ENCODE measurements at places on chromosomes 16 and 17.

GRCh38 chr17:79797492-79798298 lies 818 bp upstream of the CBX8 start:
- DNase-seq, result peak; percentile 70

GRCh38 chr17:71201639-71202038 lies 919.2 kb upstream of the SOX9 start:
- no peak for DNase-seq

DNA sequence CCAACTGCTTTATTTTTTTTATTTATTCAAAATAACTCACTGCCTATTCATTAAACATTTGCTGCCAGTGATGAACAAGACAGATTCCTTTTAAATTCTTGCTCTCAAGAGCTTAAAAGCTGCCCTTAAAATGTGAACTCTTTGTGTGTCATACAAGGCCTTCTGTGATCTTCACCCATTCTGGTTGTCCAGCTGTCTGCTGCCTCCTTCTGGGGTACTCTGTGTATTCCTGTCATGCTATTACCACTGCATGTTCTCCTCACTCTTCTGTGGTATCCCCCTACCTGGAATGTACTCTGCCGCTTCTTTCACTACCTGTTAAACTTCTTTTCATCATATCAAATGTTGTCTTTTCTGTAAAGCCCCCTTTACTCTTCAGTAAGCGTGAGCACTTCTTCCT lies 165.8 kb downstream of the CHD9 start:
- no peak for DNase-seq

DNA sequence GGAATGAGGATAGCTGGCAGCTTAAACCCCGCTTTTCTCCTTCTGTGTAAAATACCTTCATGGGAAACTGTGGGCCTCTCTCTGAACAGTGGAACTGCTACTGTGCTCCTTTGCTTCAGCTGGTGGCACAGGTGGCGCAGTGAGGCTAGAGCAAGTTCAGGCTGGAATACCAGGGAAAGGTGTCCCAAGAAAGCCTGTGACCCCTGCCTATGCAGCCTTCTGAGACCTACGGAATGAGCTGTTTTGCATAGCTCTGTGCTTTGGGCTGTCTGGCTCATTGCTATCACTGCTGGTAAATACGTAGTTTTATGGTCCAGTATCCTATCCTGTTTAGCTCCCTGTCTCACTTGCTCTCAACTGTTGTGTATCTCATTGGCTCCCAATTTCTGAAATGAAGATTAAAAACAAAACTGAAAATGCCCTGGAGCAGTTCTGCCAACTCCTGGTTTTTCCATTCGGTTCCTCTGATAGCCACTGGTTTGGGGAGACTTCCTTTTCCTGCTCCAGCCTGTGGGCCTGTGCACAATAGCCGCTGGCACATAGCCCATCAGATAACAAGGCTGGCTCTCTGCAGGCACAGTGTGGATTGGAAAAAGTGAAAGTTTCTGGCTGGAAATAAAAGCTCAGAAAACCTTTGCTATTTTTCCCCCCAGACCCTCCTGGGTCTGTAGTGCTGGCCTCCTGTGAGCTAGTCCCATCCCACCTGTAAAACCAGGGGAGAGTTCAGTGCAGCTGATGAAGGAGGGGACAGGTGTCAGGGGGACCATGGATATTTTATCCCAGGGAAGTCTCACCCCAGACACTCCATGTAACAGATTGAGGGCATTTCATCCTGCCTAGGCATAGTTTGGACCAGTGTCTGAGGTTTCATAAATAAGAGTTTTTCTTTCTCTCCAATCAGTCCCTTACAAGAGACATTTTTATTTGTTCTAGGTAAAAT lies 24.0 kb downstream of the LIMD2 start:
- DNase-seq, result peak; percentile 84

DNA sequence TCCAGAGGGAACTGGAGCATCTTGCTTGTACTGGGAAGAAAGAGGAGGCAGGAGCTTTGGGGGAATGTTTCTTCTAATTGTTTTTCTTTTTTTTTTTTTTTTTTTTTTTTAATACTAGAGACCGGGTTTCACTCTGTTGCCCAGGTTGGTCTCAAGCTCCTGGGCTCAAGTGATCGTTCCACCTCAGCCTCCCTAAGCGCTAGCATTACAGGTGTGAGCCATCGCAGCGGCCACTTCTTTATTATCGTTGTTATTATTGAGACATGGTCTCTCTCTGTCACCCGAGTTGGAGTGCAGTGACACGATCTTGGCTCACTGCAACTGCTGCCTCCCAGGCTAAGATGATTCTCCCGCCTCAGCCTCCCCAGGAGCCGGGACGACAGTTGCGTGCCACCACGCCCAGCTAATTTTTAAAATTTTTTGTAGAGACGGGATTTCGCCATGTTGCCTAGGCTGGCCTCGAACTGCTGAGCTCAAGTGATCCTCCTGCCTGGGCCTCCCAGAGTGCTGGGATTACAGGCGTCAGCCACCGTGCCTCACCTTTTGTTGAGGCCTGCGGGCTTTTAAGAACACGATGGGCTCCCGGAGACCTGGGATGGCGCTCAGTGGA lies 137.3 kb upstream of the GSE1 start:
- no peak for DNase-seq

- no peak for DNase-seq
Measured at GRCh38 chr16:28181515-28181914, 30.2 kb downstream of the XPO6 start.

GRCh38 chr17:61009663-61010062 lies 332.0 kb downstream of the BCAS3 start:
- DNase-seq, result no peak

GRCh38 chr16:64225036-64225435 lies 896.8 kb downstream of the CDH11 start:
- DNase-seq, result no peak

- no peak for DNase-seq
Measured at GRCh38 chr16:17333229-17333628, 137.5 kb downstream of the XYLT1 start.

DNA sequence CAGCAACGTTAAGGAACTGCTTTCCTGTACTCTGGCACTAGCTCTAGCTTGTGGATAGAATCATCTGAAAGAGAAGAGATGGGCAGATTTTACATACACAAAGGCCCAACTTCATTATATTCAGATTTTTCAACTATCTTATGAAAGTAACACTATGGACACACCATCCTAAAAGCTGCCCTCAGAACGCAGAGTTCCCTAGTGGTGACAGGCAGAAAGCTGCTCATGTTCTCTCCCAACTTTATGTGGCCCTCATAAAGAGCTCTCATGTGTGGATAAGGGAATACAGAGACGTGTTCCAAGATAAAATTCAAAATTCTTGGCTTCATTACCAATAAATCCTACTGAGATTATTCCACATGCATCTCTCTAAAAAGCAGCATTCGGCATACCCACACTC lies 1.5 kb downstream of the CFAP20 start:
- DNase-seq, result no peak

DNA sequence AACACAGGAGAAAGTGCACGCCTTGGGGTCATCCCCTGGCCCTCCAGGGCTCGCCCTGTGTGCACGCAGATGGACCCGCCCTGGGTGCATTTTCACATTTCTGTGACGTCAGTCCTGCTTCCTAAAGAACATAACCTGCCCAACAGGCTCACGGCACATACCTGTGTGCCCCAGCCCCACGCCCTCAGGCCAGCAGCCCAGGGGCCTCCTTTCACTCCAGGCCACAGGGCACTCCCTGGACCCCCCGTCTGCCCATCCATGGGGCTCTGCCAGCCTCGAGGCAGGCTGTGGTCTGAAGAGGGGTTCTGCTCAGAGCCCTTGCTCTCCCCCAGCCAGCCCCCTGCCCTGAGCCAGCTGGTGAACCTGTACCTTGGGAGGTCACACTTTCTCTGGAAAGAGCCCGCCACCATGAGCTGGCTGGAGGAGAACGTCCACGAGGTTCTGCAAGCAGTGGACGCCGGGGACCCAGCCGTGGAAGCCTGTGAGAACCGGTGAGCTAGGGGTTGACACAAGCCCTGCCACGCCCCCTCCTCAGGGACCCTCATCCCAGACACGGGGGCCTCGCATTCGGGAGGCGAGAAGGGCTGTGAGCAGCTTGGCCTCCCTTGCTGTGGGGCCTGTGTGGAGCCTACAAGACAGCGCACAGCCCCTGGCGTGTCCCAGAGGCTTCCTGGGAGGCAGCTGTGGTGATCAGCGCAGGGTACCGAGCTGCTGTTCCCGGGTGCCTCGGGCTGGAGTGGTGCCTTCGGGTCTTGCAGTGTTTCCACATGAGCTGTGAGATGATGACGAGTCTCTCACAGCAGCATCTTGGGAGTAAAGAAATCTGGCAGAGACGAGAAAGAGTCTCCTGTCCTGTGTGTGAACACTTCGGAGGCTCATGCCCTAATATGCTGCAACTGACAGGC lies 13.8 kb upstream of the MC1R start:
- no peak for DNase-seq

DNA sequence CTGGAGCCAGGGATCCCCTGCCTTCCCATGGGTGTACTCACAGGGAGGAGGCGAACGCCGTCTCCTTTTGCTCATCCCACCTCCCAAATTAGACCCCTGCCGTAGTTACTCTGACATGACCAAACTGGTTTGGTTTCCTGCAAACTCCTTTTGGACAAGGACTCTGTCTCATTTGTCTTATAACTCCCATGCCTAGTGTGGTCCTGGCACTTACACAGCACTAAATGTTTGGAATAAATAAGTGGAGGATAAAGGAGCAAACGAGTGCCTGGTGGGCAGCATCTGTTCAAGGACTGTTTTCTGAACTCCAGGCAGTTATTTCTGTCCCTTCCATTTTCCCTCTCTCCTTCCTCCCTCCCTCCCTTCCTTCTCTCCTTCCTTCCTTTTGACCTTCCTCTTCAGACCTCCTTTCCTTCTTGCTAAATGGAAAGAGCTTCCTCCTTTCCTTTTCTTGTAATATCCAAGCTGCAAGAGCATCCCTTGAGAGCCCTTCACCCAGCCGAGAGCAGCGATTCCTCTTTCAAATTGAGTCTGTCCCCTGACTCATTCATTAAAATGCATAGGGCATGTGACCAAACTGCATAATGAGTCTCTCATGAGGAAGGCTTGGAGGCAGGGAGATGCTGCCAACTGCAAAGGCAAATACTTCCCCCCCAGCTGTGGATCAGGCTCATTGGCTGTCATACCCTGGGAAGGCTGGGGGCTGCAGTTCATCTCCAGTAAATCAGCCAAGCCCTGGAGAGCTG lies 36.8 kb downstream of the CHD9 start:
- no peak for DNase-seq

DNA sequence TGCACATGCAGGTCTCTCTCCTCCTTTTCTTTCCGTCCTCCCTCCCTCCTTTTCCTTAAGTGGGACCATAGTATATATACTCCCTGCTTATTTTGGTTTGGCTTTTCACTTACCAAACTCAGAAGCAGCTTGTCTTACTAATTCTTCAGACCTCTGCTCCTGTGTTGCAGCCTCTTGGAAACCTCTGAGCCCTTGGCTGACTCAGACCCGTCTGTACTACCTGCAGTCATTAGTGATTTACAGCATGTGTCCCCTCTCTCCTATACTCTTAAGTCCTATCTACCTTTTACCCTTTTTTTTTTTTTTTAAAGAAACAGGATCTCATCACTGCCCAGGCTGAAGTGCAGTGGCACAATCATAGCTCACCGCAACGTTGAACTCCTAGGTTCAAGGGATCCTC lies 207.0 kb downstream of the STX8 start:
- no peak for DNase-seq

GRCh38 chr16:8818504-8819270 lies 21.0 kb downstream of the PMM2 start:
- no peak for DNase-seq

DNA sequence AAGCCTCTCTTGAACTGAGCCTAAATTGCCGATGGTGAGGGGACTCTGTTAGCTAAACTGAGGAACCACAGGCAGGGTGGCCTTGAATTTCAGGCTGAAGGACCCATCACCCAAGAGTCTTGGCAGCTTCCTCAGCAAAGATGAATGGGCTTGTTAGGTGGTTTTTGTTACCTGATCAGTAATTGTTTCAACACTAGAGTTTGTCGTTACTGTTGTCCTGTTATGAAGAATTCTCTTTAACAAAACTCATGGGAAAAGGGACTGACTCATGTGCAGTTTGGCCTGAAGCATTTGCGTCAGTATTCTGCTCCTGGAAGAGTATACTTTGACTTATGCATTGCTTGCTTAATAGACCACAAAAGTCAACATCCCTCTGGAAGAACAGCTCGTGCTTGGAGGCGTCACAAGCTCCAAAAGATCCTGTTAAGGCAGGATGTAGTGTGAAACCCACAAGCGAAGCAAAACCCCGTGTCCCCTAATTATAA lies 206.0 kb downstream of the IRX3 start:
- no peak for DNase-seq

GRCh38 chr17:76538281-76538931 lies 897 bp upstream of the CYGB start:
- no peak for DNase-seq

- DNase-seq, result no peak
Measured at GRCh38 chr16:2149630-2150417, 1.4 kb downstream of the RAB26 start.

- no peak for DNase-seq
Measured at GRCh38 chr16:65919145-65919985, 447.1 kb upstream of the CDH5 start.

DNA sequence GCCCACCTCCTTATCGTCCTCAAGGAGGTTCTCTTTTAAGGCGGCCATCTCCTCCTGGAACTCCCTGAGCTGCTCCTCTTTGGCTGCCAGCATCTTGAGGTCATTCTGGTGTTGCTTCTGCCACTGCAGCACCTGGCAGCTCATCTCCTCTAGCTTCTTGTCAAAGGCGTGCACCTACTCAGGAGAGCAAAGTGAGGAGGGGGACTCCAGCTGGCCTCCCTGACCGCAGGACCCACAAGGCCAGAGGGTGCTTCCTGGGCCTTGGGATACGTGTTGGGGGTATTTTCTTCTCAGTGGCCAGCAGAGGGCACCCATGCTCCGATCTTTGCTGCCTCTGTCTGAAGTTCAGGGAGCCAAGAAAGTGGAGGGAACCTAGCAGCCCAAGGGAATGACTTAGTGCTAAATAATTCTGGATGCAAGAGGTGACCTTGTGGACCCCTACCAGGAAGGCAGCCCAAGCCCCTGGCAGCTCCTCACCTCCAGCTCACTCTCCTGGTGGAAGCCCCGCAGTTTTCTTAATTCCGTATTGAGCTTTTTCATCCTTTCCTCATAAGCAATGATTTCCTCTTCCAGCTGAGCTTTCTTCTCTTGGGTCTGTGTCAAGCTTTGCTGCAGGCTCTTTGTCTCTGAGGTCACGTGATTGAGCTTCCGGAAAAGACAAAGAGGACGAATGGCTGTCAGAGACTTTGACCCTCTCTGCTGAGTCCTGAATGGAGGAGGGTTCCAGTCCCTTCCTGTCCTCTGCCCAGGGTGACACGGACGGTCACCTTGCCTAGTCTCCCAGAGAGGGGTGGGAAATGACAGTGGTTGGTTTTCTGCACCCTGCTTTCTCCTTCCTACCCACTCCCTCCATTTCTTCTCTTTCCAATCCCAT lies 31.4 kb downstream of the DHX38 start:
- peak; percentile 42 for DNase-seq

- DNase-seq, result peak; percentile 58
Measured at GRCh38 chr17:39667945-39668924, at the start of gene PNMT. TSS of gene PNMT (plus strand) at chr17:39668453. CDS start at chr17:39668476, 23 bp downstream.

Data from NCI-H774 (cell line).